ENCODE measurements at places on chromosomes 2 and 18. TPM values are rescaled to one million over a fixed set of nuclear protein-coding genes. Genes with fewer than 3 reads are reported as not detected.
A peak's percentile ranks its signal among the peaks of the same experiment; 100 is the strongest.

- peak; percentile 91 for DNase-seq
Observed at GRCh38 chr2:222837643-222838056, 23.2 kb upstream of the ACSL3 start.

GRCh38 chr2:189379287-189379630, 62.0 kb upstream of the WDR75 start:
- peak; percentile 72 for DNase-seq

GRCh38 chr2:215693999-215694580, 258.2 kb upstream of the FN1 start:
- DNase-seq: no peak

DNA sequence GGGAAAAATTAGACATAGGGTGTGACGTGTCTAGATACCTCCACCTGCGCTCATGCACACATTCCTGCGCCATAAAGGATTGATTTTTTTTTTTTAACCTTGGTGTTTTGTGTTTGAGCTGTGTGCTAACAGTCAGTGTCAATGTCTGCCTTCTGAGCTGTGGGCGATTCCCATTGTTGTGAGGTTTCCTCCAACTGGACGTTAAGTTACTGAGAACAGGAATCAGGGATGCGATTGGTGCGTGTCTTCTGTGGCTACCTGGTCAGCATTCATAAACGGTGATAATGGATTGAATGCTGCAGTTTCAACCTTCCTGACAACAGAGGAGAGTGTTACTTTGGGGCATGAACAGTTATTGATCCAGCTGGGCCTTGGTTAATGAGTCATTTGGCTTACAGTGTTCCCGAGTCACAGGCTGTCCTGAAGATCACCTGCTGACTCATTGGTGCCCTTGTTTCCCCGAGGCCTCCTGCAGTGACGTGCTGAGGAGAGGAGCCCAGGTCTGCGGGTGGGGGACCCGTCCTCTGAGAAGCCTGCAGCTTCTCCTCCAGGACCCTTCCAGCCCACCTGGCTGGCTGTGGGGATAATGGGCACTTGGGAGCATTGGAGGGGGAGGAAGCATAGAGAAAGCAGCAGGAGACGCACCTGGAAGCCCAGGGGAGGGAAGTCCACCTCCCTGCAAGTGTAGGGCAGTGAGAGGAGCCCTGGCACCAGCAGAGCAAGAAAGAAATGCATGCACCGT, 25.8 kb upstream of the CABYR start:
- peak; percentile 78 for DNase-seq

DNA sequence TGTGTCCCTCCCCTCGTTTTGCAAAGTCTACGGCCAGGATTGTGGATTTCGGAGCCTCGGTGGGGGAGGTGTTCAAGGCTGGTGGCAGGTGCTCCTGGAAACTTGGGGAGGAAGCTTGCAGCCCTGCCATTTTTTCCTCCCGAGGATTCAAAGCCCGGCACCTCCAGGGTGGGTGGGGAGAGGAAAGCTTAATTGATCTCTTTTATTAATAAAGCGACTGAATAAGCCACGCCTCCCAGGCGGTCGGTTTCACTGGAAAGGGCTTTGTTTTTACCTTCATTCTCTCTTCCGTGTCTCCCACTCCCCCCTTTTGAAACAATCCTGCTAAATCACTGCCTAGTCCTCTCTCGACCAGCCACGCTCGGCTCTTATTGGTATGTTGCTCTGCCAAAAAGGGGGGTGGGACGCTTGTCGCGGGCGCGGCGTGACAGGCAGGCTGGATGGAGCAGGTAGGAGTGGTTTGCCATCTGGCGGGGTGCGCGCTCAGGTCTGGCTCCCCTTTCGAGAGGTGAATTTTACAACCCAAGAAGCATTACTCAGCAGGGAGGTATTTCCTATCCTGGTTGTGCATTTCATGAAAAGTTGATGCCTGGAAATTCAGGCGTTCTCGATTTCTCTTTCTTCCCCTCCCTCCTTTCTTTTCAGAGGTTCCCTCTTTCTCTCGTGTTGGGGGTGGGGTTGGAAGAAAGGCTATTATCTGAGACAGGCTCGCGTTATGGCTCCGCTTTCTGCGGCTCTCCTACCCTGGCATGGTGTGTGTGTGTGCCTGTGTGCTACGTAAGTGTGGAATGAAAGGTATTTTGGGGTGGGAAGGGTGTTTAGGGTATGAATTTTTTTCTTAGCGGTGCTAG, 1.4 kb downstream of the NEDD4L start:
- peak; percentile 80 for DNase-seq

DNA sequence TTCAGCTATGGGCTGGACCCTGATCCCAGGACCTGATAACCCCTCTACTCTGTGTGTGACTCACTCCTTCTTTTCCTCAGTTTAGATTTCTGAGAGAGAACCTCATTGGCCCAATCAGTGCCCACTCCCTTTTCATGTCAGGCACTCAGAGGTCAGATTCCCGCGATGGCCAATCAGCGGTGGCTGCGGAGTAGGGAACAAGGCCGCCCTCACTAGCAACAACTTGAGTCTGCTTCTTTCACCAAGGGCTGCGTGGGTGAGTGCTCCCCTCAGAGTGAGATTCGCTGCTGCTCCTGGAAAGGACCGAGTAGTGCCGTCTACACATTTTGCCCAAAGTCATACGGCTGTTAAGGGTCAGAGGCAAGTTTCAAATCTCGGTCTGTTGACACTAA, 34.7 kb downstream of the NPPC start:
- DNase-seq: no peak

GRCh38 chr2:236136538-236136937, 31.6 kb downstream of the GBX2 start:
- DNase-seq: no peak

DNA sequence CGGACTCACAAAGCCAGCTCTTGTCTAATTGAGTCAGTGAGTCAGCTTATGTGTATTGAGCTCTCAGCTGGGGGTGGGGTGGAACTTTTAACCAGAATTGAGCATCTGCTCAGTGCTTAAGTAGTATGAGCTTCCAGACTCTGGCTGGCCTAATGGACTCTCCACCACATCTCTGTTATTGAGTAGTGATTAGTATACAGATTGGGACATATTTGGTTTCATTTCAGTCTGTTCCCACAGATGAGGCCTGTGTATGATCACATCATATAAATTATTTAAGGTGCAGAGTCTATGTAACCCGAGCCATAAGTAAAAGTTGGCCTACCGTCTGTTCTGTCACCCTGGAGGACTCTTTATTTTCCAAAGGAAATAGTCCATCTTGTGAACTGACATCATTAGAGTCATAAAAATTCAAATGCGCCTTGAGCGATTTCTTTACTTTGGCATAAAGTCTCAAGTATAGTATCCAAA, 152.1 kb downstream of the THSD7B start:
- DNase-seq: no peak

- no peak for DNase-seq
Observed at GRCh38 chr2:47300609-47301276, 102.2 kb upstream of the MSH2 start.

DNA sequence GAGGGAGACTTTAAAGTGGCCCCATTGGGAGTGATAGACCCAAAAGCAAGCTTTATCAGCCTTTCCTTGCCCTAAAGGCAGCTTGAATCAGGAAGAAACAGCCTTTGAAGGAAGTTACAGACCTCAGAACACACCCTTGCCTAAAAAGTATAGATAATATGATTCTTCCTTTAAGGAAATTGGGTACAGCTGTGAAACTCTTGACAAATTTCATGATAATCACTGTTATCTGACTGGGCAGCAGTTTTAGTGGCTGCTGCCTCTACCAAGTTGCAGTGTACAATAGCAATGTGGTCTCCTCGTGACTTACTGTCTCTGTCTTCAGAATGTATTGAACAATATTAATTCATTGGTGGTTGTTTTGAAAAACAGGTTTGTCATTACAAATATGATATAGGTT, 16.7 kb downstream of the HOXD1 start:
- DNase-seq: no peak

DNA sequence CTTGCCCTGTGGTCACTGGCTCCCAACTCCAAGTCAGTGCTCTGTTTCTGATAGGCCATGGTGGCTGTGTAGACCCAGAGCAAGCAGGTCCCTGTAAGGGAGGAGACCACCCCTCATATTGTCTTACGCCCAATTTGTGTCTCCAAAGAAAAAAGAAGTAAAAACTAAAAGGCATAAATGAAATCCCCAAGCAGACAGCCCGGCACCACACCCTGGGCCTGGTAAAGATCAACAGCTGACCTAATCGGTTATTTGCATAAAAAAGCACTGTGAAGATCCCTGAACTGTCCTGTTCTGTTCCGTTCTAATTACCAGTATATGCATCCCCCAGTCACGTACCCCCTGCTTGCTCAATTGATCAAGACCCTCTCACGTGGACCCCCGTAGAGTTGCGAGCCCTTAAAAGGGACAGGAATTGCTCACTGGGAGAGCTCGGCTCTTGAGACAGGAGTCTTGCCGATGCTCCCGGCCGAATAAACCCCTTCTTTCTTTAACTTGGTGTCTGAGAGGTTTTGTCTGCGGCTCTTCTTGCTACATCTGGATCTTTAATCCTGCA, 364.1 kb upstream of the HS6ST1 start:
- DNase-seq: no peak

DNA sequence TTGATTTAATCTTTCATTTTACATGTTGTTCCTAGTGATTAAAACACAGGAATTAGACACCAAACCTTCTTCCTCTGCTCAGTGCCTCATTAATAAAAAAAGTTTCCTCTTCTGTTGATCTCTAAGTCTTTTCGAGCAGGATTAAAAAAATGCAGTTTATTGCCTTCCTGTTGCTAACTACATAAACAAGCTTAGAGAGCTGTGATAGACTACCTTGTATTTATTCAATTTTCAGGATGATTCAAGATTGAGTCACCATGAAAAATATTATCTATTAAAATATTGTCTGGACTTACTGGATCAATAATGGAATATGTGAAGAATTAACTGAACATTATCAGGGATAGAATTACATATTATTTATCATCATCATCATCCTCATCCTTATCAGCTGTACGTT, 1089.6 kb upstream of the CNTNAP5 start:
- no peak for DNase-seq

- no peak for DNase-seq
Observed at GRCh38 chr18:36378205-36378604, 80.7 kb downstream of the FHOD3 start.

C2orf92 gene
- total RNA-seq: 3.9 TPM

DPP10 gene
- total RNA-seq: not detected

CD8A gene
- not detected for total RNA-seq

SPATS2L gene
- total RNA-seq: 54.2 TPM

COLEC12 gene
- 0.52 TPM for total RNA-seq

ITGB6 gene
- total RNA-seq: 383 TPM

CDH7 gene
- total RNA-seq: not detected

CCDC74A gene
- 9.1 TPM for total RNA-seq

TMEM150A gene
- total RNA-seq: 13.6 TPM

ONECUT2 gene
- total RNA-seq: under 0.01 TPM

PHLPP1 gene
- total RNA-seq: 13.2 TPM

PRSS56 gene
- not detected for total RNA-seq

UGT1A4 gene
- 3.8 TPM for total RNA-seq

Measured in renal cortical epithelial cell (primary cell).